ENCODE measurements at places on chromosomes 2 and 18.

- DNase-seq: no peak
Observed at GRCh38 chr2:239061121-239061666, 213.3 kb downstream of the TWIST2 start.

DNA sequence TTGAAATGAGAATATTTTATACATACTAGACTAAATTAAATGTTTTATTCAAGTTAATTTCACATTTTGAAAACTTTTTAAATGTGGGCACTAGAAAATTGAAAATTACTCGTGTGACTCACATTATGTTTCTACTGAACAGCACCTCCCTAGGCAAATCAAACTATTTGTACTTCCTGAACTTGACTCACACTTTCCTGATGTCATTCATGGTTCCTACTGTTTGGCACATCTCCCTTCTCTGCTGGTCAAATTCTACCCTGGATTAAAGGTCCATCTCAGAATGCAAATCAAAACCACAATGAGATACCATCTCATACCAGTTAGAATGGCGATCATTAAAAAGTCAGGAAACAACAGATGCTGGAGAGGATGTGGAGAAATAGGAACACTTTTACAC lies 16.7 kb downstream of the LHCGR start:
- DNase-seq: no peak

DNA sequence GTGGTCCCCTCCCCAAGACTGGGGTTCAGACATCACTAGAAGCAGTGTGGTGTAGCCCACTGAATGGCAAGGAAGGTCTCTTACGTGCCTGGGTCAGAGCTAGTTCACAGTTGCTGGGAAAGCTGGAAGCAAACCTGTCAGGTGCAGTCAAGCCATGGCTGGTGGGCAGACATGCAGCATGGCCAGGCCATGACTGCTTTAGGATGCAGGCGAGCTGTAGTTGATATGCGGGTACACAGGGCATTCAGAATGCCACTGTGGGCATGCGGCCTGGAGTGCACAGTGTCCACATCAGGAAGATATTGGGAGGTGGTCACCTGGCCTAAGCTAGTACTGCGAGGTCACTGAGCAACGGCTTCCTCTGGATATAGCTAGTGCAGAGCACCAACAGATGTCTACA lies 11.8 kb upstream of the SLC9A4 start:
- no peak for DNase-seq

DNA sequence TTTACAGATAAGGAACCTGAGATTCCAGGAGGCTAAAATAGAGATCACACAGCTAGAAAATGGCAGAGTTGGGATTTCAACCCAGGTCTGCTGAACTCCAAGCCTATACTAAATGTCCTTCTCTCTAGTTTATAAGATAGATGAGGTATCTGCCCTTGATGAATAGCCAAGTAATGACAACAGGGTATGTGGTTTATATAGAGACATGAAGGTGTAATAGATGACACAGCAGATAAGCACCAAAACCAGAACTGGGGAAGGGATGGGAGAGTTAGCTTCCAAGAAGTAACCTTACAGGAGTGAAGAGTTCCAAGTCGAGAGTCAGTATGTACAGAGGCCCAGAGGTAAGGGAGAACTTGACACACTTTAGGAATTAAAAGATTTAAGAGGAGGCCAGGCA lies 104.7 kb upstream of the UBXN4 start:
- no peak for DNase-seq

DNA sequence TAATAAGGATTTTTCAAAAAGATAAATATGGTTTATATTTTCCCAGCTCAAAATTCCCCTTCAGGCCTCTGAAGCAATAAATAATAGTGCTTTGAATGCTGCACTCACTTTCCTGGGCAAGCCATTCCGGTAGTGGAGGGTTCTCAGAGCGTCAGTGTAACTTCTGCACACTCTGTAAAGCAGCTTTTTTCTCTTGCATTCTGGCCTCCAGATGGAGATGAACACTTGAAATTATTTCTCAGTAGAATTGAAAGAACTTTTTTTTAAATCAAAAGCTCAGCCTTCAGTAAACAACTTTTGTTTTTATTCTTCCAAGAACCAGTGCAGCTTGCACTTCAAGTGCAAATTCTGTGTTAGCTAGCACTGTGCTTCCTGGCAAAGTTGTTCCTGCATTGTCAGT lies 281.1 kb upstream of the RAB12 start:
- DNase-seq: no peak

DNA sequence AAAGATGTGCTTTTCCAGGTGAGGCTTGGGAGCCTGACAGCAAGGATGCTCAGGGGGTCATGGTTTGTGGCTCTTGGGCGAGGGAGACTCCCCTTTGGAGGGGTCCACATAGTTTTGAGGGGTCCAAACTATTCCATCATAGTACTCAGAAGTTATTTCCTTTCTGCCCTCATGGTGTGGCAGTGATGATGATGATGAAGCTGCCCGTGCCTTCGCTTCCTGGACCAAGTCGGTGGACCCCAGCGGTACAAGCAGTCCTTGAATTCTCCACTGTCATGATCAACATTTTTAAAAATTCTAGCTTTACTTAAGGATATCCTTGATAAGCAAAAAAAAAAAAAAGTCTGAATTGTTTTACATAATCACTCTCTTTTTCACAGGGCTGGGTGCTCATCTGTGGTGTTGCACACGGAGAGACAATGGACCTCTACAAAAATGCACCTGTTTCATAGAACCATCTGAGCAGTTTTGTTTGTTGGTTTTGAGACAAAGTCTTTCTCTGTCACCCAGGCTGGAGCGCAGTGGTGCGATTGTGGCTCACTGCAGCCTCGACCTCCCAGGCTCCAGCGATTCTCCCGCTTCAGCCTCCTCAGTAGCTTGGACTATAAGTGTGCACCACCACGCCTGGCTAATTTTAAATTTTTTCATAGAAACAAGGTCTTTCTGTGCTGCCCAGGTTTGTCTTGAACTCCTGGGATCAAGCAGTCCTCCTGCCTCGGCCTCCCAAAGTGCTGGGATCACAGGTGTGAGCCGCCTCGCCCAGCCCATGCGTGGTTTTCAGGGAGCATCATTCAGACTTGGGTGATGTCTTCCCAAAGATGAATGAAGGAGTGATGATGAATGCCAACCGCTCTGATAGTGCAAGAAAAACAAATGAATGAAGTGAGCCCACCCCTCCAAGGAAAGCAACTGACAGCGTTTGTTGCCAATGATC lies 271.4 kb upstream of the HDAC4 start:
- no peak for DNase-seq
